ENCODE measurements at places on chromosomes 7 and 10.

GRCh38 chr7:50612704-50613103 is 47.5 kb upstream of the DDC start:
- no peak for DNase-seq

DNA sequence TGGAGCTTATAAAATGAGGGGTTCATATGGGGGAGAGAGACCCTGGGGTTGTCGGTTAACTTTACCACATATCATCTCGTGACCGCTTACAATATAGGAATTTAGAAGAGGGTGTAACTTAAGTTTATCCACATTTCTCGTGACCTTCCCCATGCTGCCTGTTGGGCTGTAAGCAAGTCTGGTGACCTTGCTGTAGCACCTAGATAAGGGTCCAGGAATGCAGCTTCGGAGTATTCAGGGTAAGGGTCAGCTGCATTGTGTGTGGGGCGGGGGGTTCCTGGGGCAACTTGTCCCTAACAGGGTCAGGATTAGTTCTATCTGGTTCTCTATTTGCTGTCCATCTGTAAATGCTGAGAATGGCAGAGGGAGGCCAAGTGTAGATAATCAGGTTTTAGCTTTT is 1.3 kb upstream of the CHST3 start:
- no peak for DNase-seq

DNA sequence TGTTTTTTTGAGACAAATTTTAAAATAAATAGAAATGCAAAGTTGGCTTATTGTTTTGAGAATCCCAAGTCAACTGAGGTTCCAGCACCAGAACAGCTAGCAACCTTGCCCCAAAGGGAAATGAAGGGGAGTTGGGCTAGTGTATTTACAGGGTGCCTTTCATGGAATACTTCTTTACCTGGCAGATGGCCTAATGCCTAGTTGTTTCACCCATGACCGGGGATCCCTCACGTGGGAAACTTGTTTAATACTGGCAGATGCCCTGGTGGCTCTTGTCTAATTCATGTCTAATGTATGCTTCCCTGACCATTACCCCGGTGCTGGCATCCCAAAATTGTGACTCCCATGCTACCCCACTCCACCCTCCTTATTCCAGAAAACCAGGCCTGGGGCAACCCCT is 861.1 kb upstream of the ZWINT start:
- DNase-seq: no peak

GRCh38 chr10:93897070-93897780 is 3.4 kb downstream of the SLC35G1 start:
- DNase-seq: no peak

GRCh38 chr10:110040767-110041478 is 33.1 kb downstream of the ADD3 start:
- DNase-seq: no peak

GRCh38 chr7:14720785-14721184 is 181.8 kb downstream of the DGKB start:
- DNase-seq: no peak

DNA sequence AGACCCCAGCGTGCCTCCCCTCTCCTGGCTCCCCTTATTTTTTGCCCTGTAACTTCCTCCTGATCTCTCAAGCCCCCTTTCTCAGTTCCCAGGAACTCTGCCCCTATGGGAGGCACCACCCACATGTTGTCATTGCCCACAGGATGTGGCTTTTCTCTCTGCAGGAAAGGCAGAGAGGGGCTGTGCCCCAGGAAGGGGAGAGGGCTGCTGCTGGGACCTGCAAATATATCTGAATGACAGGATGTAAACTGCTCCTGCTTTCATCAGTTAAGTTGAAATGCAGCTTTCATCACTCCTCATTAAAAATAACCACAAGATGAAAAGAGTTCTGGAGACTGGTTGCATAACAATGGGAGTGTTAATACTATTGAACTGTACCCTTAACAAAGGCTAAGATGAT is 103.3 kb downstream of the CLEC2L start:
- no peak for DNase-seq

Measured in fibroblast of the conjunctiva (primary cell).